ENCODE measurements at places on chromosomes 2 and 18.

DNA sequence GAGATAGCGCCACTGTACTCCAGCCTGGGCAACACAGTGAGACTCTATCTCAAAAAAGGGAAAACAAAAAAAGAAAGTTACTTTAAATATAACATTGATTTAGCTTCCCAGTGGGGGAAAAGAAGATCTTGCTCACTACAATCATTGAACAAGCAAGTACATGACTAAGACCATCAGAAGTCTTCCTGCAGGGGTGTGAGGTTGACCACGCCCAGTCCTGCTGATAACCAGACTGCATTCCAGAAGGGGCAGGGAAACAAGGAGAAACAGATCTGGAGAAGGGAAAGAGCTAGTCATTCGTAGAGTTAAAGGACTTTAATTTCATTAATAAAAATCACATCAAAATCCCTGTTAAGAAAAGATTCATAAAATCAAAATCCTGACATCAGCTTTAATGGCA is 77.5 kb downstream of the EPHA4 start:
- DNase-seq = no peak

DNA sequence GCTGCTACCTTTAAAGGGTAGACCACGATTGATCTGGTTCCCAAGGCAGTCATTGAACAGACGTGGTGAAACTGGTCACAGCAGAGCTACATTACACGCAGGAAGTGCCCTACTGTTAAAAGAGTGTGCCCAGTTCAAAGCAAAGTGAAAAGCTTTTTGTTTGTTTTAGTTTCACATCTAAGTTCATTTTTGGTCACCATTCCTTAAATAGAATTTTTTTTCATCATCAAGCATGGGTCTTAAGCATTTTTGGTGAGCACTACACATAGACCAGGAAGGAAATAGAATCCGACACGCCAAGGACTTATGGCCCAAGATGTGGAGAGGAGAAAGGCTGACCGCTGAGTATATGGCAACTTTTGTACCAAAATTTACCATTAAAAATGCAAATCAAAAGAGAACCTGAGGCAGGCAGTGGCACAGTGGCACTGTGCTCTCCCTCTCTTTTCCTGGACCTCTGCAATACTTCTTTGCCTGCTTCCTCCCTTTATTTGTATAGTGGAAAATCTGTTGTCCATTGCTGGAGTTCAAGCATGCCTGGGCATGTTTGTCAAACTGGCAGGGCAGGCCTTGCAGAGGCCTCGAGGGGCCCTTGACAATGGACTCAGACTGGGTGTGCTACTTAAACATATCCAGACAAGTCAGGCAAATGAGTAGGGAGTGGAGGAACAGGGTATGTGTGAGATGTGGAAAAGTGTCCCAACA is 42.6 kb upstream of the HNRNPA3 start:
- DNase-seq = peak; percentile 43

DNA sequence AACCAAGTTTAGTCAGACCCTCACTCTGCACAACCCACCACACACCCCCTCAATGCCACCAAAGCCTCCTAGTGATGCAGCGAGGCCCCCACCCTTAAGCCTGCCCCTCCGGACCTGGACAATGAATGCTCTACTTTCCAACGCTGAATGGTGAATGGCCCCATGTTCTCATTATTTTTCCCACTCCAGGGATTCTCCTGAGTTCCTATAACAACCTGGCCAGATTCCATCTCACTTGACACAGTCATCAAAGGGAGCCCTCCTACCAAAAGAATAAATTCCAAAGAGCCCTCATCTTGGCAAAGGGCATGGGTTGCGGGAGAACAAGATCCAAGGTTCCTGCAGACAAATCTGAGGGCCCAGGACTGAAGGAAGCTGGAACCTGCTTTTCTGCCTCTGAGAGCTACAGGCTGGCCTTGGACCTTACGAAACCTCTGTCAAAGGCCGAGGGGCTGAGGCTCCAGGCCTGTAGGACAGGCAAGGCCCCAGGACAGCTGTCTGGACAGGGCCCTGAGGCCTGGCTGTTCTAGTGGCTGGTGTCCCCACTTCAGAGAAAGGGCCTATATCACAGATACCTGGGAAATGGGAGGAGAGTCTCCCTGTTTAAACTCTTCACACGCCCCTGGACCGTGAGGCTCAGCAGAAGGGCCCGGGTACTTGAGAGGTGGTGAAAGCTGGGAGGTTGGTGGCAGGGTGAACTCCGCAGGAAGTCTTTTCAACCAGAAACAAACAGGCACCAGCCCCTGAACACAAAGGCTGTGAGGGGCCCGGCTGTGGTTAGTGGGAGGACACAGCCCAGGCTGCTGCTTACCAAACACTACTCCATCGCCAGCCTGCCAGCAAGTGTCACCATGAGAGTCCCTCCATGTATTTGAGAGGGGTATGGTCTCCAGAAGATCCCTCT is 27.3 kb downstream of the SFXN5 start:
- DNase-seq = no peak

GRCh38 chr2:104860451-104860790 is 6.5 kb downstream of the POU3F3 start:
- peak; percentile 64 for DNase-seq

DNA sequence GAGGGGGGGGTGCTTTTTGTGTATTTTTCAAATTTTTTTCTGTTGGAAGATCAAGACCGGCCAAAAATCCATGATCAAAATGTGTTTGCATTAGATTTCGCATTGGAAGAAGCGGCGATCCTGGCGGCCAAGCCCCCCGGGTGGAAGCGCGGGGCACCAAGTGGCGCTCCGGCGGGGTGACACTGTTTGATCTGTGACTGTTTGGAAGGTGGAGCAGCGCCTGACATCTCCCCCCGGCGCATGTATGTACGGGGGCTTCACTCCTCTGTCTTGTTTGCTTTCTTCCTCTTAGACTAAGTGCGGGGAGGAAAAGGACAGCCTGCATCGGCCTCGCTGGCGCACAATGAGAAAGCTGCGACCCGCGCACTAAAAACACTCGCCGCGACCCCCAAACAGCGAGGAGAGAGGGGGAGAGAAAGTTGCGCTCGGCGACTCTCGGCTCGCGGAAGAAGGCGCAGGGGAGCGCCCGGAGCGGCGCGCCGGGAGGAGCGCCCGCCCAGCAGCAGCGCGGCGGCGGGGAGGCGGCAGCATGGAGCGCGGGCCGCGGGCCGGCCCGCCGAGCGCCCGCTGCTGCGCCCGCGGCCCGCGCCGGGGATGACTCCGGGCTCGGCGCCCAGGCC is 515 bp downstream of the TSHZ1 start:
- DNase-seq = peak; percentile 83

DNA sequence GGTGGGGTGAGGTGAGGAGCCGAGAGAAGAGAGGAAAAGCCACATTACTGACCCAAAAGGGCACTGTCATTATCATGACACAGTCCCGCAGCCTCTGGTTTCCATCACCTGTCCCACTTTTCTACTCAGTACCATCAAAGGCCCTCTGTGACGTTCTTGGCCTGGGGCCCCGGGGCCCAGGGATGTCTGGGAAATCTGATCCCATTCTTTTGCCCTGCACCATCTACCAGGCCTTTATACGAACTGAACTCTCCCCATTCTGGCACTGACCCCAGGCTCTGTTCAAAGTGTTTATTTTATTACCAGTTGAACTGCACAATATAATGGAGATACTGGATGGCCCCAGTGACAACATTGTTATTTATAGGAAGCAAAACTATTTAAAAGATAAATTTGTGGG is 89.1 kb downstream of the COL6A3 start:
- DNase-seq = no peak

DNA sequence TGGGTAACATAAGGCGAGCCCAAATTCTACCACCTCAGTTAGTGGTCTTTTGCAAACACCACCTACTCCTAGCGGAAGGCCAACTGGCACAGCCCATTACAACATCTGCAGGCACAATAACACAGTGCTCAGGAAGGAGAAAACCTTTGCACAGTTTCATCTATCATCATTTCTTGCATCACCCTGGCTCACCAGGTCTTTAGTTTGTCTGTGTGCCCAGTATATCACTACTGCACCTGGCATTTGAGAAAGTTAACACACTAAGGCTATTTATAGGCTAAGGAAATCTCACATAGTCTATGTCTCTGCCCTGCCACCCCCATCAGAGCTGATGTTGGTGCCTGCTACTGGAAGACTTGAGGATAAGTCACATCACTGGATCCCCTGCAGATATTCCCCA is 484.0 kb downstream of the SATB2 start:
- no peak for DNase-seq

GRCh38 chr2:113351375-113352355 is 72.9 kb upstream of the PAX8 start:
- DNase-seq = no peak

GRCh38 chr2:63059793-63060471 is 9.3 kb downstream of the OTX1 start:
- peak; percentile 59 for DNase-seq

DNA sequence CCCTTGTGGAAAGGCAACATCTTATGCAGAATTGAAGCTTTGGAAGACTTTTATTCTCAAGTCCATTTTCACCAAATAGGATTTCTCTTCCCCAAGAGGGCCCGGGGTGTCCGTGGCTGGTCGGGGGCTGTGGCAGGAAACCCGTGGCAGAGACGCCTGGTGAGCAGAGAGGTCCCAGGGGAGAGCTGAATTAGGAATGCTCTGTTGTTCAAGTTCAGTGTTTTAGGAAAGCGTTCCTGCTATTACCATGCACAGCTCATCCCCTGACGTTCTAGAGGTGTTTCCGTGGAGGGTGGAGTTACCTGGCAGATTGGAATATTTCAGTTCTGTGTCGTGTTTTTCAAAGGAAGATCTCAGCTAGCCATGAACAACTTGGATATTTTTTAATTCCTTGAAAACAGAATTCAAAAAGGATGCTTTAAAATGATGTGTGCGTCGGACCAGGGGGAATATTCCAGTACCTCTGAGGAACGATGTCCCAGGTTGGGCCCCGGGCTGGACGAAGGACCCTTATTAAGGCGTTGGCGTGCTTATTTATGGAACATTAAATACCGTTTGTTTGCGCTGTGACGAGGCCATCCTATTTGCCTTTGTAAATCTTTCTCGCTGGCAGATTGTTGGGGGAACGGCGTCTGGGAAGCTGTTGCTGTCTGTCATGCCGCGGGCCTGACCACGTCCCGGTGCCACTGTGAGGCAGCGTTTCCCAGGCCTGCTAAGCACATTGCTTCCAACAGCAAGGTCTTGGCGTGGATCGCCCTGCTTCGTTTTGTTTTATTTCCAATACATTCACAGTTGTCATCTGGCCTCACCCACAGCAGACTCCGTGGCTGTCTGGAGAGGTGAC is 8.2 kb downstream of the NFATC1 start:
- DNase-seq = no peak

- no peak for DNase-seq
These were observed 210.9 kb downstream of the NDUFA10 start for GRCh38 chr2:239814116-239814860.

GRCh38 chr18:23887493-23887892 is 127.1 kb upstream of the TTC39C start:
- no peak for DNase-seq

DNA sequence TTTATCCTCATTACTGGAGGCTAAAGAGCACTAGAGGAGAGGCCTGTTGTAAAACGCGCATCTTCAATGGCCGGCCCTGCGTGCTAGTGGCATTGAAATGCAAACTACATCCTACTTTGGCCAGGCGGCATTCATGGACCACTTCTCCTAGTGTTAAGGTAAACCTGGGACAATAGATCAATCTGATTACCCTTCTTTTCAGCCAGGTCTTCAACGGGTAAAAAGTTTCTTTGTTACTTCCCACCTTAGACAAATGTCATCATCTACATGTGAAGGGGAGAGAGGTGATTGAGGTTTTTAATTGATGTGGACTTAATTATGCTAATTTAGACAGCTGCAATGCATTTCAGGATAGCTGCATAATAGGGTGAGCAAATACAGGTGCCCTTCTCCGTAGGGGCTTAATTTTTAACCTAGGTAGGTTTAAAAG is 628.0 kb downstream of the ZEB2 start:
- no peak for DNase-seq

- DNase-seq = no peak
These were observed 18.6 kb upstream of the TMEM131 start for GRCh38 chr2:98014379-98014778.

GRCh38 chr18:74251297-74252038 is 40.3 kb downstream of the CYB5A start:
- no peak for DNase-seq

- no peak for DNase-seq
These were observed 100.8 kb upstream of the MAP2 start for GRCh38 chr2:209322905-209323512.

DNA sequence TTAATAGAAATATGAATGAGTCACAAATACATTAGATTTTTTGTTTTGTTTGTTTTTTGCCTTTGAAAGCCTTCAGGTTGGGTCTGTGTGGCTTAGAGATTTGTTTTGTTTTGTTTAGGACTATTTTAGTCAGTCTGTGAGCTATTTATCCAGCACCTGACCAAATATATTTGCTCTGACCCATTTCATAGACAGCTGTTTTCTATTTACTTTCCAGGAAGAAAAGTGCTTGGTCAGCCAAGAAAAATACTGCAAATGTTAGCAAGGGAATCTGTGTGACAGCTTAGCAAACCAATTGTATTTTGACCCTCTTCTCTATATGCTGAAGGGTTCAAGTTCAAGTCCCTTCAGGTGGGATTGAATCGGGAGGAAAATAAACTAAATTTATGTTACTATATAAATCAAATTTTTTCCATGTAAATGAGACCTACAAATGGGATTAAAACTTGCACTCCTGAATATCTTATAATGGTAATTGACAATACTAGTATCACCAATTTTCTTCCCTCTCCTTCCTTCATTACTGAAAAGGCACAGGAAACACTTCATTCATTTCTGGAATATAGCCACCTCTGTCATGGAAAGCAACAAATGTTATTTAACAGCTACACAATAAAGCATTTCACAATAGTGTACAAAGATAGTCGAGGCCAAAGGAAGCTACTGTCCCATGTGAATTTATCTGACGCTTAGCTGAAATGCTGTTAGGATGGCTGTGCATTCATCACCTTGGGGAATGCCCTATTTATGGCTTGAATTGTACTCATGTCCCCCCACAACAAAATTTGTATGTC is 23.1 kb upstream of the KLF7 start:
- no peak for DNase-seq

- DNase-seq = no peak
These were observed 145.9 kb downstream of the CALCRL start for GRCh38 chr2:187302116-187302515.

- peak; percentile 22 for DNase-seq
These were observed 1673.3 kb downstream of the LRP1B start for GRCh38 chr2:140457483-140457882.

DNA sequence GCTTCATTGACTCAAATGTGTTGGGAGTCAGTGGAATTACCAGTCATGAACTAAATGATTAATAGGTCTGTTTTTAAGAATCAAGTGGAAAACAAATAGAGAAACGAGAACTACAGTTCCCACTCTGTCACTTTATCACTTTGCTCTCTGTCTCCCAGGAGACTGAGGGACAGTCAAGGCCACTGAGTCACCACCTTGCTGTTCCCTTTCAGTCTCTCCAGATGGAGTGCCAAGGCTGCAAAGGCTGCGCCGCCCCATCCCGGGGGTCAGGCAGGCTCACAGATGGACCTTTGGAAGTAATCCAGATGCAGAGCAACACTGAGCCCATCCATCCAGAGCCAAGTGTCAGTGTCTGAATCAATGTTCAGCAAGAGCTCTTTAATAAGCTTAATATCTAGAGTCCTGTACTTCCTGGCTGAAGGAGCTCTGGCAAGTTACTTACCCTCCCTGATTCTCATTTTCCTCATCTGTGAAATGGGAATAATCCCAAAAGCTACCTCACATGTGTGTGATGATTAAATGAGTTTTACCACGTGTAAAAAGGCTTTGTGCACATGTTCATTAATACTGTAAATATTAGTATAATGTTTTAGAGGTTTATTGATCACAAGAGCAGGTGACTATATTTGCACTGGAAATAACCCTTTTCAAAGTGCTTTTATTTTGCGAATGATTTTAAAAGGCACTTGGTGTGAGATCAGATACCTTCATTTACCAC is 43.0 kb upstream of the EFEMP1 start:
- DNase-seq = no peak

GRCh38 chr2:103738108-103738507 is 976.3 kb downstream of the TMEM182 start:
- DNase-seq = no peak
